Left ventricle myocardium inferior (tissue), 1 donor: ENCODE measurements at places on chromosomes 5 and 9.

- H3K4me3 ChIP-seq: no peak overlapping the region
- no peak for DNase-seq
- no peaks in the 10 kb centered on the region for H3K27me3 ChIP-seq
- peaks cover 25% of the 10 kb centered on the region for H3K4me1 ChIP-seq
Measured at GRCh38 chr5:79641414-79641813, 29.2 kb downstream of the TENT2 start.

- DNase-seq: no peak
- no peaks in the 10 kb centered on the region for H3K36me3 ChIP-seq
- H3K27ac ChIP-seq: no peak overlapping the region
Measured at GRCh38 chr5:17340819-17341218, 123.4 kb downstream of the BASP1 start.

DNA sequence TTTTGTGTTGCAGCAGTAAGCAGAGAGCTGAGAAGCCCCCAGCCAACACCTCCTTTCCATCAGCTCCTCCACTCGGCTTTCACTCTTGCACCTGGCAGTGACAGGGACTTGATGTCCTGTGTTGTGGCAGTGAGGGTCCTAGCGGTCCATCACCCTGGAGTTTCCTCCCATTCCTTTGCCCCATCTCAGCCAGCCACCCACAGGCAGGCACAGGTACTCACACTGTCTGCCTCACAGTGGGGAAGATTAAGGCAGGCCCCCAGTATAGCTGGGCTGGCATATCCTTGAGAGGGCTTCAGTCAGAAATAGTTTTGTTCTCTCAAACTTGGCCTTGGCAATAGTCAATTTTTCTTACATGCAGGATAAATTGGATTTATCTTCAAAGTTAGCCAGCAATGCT is 362.7 kb downstream of the GADD45G start:
- H3K4me1 ChIP-seq: no peaks in the 10 kb centered on the region
- H3K27me3 ChIP-seq: no peaks in the 10 kb centered on the region
- H3K27ac ChIP-seq: no peak overlapping the region
- DNase-seq: no peak
- H3K36me3 ChIP-seq: no peaks in the 10 kb centered on the region

GRCh38 chr5:99068944-99069650 is 140.3 kb upstream of the CHD1 start:
- H3K4me1 ChIP-seq: no peaks in the 10 kb centered on the region
- no peaks in the 10 kb centered on the region for H3K27me3 ChIP-seq
- H3K4me3 ChIP-seq: no peak overlapping the region

GRCh38 chr5:73534011-73534644 is 31.3 kb downstream of the ANKRA2 start:
- no peak overlapping the region for H3K27ac ChIP-seq
- H3K27me3 ChIP-seq: peaks cover 40% of the 10 kb centered on the region
- H3K36me3 ChIP-seq: no peaks in the 10 kb centered on the region
- H3K4me1 ChIP-seq: no peaks in the 10 kb centered on the region
- no peak overlapping the region for H3K4me3 ChIP-seq
- DNase-seq: no peak

- no peak for DNase-seq
- H3K4me1 ChIP-seq: peaks cover 12% of the 10 kb centered on the region
- no peaks in the 10 kb centered on the region for H3K27me3 ChIP-seq
- no peak overlapping the region for H3K4me3 ChIP-seq
- no peak overlapping the region for H3K27ac ChIP-seq
- no peaks in the 10 kb centered on the region for H3K36me3 ChIP-seq
Measured at GRCh38 chr9:7982907-7983306, 183.3 kb upstream of the DMAC1 start.

GRCh38 chr9:134629061-134629585 is 12.5 kb upstream of the COL5A1 start:
- H3K4me3 ChIP-seq: no peak overlapping the region
- no peaks in the 10 kb centered on the region for H3K4me1 ChIP-seq
- no peaks in the 10 kb centered on the region for H3K36me3 ChIP-seq
- H3K27me3 ChIP-seq: peaks cover 21% of the 10 kb centered on the region
- DNase-seq: no peak

DNA sequence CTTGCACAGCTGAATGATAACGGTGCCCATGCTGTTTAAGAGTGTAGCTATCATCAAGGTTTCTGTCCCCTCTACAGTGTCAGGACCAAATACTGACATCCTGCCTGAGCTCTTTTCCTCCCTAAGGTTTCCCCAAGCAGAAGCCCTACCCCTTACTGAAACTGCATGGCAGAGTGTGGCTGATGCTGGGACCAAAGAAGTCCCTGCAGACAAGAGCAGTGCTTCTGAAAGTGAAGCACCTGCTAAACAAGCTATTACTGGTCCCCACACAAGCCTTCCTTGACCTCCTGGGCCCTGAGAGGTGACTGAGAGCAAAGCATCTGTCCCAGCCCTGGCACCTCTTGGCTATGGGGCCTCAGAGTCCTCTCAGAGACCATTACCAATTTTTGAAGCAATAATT is 56.1 kb downstream of the CFAP90 start:
- DNase-seq: no peak
- no peak overlapping the region for H3K27ac ChIP-seq

DNA sequence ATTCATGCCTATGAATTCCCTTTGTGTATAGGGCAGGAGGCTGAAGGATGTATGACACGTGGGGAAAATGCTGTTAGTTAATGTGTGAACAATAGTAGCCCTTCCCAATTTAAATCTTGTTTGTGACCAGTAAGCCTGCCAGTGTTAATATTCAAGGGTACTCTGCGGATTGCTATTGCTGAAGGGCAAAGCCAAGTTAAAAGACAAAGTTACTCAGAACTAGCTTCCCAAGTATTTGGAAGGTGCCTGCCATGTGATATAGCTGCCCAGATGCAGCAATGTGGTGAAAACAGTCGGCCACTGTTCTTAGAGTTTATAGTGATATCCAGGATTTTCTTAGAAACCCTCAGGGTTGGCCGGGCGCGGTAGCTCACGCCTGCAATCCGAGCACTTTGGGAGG is 34.6 kb downstream of the MARVELD2 start:
- peaks cover 6% of the 10 kb centered on the region for H3K27me3 ChIP-seq
- no peak for DNase-seq
- H3K36me3 ChIP-seq: no peaks in the 10 kb centered on the region
- no peak overlapping the region for H3K27ac ChIP-seq
- no peak overlapping the region for H3K4me3 ChIP-seq

GRCh38 chr9:129471201-129472019 is 149.5 kb downstream of the C9orf50 start:
- no peaks in the 10 kb centered on the region for H3K27me3 ChIP-seq
- no peak for DNase-seq
- H3K27ac ChIP-seq: no peak overlapping the region
- no peak overlapping the region for H3K4me3 ChIP-seq
- no peaks in the 10 kb centered on the region for H3K36me3 ChIP-seq

DNA sequence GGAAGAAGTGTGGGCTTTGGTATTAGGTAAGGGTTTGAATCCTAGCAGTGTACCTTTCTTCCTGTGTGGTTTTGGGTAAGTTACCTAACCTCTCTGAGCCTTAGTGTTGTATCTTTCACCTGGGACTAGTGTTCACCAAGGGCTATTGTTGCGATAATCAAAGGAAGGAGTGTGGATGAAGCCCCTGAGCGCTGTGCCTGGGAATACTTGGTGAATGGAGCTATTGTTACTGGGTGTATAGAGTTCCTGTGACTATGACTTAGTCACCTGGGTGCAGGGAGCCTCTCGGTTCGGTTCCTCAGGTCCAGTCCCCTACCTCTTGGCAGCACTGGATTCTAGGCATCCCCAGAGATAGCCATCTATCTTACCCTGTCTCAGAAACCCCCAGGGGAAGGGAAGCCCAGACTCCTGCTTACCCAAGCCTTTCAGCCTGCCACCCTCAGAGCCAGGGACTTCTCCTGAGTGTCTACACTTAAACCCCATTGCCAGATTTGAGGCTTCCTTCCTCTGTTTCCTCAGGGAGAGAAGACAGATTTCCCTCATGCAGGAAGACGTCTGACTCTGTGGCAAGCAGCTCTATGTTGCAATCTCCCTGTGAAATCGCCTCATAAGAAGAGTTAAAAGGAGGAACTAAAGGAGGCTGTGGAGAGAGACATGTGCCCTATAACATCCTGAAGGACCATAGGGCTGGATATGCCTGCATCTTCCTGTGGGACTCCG is 181.0 kb upstream of the PITX1 start:
- H3K27ac ChIP-seq: no peak overlapping the region
- no peaks in the 10 kb centered on the region for H3K4me1 ChIP-seq
- peaks cover 24% of the 10 kb centered on the region for H3K27me3 ChIP-seq
- H3K36me3 ChIP-seq: no peaks in the 10 kb centered on the region

- peak overlapping the region; percentile 88 for H3K27ac ChIP-seq
- H3K36me3 ChIP-seq: no peaks in the 10 kb centered on the region
- no peaks in the 10 kb centered on the region for H3K27me3 ChIP-seq
Measured at GRCh38 chr5:89988129-89988810, 421.3 kb downstream of the CETN3 start.

DNA sequence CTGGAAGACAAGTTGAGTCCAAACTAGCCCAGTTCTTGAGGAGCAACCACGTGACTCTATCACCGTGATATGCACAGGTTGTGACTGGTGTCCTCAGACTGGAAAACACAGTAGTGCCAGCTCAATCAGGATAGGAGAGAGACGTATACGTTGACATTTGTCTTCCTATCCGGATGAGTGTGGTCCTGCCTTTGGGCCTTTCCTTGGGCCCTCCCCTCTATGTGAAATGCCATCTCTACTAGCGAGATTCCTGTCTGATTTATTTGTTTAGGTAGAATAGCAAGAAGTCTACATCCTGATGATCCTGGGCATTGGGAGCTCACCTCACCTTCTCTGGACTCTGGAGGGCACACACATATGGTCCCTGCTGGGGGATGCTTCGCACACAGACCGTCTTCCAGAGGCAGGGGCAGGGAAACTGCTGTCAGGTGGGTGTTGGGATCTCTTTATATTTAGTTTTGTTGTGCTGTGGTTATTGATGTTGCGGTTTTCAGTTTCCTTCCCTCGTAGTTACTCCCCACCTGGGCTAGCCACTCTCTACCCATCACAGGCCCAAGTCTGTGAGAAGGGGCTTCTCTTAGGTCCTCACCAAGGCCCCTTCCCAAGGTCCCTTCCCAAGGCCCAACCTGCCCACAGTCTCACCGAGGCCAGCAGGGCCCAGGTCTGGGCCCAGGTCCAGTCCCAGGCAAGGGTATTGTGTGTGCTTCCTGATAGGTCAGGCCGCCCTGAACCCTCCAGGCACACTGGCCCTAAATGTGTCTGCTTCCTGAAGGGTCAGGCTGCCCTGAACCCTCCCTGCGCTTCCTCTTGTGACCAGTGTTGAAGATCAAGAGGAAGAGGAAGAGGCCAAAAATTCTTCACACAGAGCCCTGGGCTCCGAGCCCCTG is 19.0 kb upstream of the SPINK4 start:
- H3K27me3 ChIP-seq: no peaks in the 10 kb centered on the region
- no peak for DNase-seq
- H3K4me1 ChIP-seq: peaks cover 4% of the 10 kb centered on the region

DNA sequence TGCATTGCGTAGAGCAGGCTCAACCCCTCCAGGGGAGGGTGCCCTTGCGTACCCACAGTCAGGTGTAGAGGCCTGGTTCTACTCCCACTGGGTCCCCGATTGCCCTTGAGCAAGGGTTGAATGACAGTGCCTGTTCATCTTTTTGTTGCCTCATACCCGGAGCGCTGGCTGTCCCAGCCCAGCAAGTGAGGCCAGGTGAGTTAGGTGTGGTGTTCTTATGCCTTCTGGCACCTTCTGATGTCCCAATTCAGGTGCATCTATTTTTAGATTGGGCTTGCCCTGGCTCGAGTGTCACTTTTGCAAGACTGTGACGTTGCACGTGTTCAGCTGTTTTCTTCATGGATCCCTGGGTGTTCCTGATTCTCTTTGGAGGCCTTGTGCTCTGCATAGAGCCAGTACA is 257.8 kb downstream of the GOLPH3 start:
- DNase-seq: no peak
- no peaks in the 10 kb centered on the region for H3K27me3 ChIP-seq
- H3K27ac ChIP-seq: no peak overlapping the region
- H3K4me3 ChIP-seq: no peak overlapping the region
- no peaks in the 10 kb centered on the region for H3K36me3 ChIP-seq
- H3K4me1 ChIP-seq: peaks cover 56% of the 10 kb centered on the region

DNA sequence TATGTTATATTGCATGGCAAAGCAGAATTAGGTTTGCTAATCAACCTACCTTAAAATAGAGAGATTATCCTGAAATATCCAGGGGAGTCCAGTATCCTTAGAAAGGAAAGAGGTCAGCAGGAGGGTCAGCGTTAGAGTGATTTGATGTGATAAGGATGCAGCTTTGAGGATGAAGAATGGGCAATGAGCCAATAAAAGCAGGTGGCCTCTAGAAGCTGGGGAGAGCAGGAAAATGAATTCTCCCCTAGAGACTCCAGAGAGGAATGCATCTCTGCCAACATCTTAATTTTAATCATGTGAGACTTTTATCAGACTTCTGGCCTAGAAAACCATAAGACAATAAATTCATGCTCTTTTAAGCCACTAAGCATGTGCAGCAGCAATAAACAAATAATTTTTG is 65.7 kb upstream of the SYK start:
- no peak for DNase-seq
- no peak overlapping the region for H3K27ac ChIP-seq
- peaks cover 22% of the 10 kb centered on the region for H3K27me3 ChIP-seq
- H3K4me1 ChIP-seq: no peaks in the 10 kb centered on the region
- H3K4me3 ChIP-seq: no peak overlapping the region

GRCh38 chr5:41334758-41335157 is 121.4 kb upstream of the C6 start:
- H3K4me3 ChIP-seq: no peak overlapping the region
- peak; percentile 34 for DNase-seq
- H3K27me3 ChIP-seq: no peaks in the 10 kb centered on the region
- peaks cover 62% of the 10 kb centered on the region for H3K4me1 ChIP-seq
- H3K27ac ChIP-seq: peak overlapping the region; percentile 79

DNA sequence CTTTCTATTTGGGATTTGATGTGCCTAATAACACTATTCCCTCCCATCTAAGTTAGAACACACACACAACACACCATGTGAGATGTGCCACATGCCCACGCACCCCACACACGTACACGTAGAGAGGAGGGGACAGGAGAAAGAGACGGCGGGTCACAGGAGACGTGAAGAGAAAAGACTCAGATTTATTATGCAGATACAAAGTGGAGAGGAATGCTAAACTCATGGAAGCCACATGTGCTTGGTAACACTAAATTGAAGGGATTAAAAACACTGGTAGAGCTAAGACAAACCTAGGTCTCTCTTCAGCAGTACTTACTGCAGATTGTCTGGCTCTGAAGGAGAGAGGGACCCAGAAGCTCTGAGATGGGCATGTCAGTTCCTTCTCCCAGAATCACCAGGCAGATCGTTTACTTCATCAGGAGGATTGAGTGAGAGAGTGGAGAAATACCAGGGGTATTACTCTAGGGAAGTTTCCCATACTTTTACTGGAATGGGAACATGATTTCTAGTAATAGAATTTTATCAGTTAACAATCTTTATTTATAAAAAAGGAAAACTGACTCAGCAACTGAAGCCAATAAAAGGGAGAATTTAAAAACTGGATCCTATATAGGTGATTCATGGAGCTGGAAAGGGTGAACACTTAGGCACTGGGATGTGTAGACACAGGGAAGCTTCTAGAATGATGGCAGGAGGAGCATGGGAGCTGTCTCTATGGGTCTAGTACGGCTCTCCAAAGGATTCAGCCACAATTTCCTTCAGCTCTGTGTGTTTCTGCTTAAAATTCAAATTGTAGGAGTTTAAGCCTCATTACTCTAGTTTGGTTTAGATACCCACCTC is 139.4 kb downstream of the MACIR start:
- H3K36me3 ChIP-seq: no peaks in the 10 kb centered on the region
- H3K4me3 ChIP-seq: no peak overlapping the region
- H3K27me3 ChIP-seq: no peaks in the 10 kb centered on the region

- no peak for DNase-seq
- no peak overlapping the region for H3K4me3 ChIP-seq
Measured at GRCh38 chr5:126139773-126140172, 283.4 kb upstream of the GRAMD2B start.
